ENCODE measurements at places on chromosomes 5 and 9. TPM values are rescaled to one million over a fixed set of nuclear protein-coding genes. Genes with fewer than 3 reads are reported as not detected.

BTNL8 gene
- not detected for polyA plus RNA-seq

- no peak for DNase-seq
Measured at GRCh38 chr5:62112689-62113228, 193.2 kb upstream of the KIF2A start.

GRCh38 chr9:20684875-20685696 is 1.0 kb downstream of the FOCAD start:
- peak; percentile 7 for DNase-seq

GRCh38 chr5:175809531-175810121 is 61.8 kb upstream of the CPLX2 start:
- peak; percentile 89 for DNase-seq

Data from A549 (cell line).